ENCODE measurements at places on chromosomes 7 and 10. TPM values are rescaled to one million over a fixed set of nuclear protein-coding genes. Genes with fewer than 3 reads are reported as not detected.

The ZNF804B gene
- total RNA-seq, result 0.17 TPM

The FEZF1 gene
- total RNA-seq, result 2.3 TPM

The SMURF1 gene
- total RNA-seq, result 19.0 TPM

The CDHR3 gene
- 0.58 TPM for total RNA-seq

DNA sequence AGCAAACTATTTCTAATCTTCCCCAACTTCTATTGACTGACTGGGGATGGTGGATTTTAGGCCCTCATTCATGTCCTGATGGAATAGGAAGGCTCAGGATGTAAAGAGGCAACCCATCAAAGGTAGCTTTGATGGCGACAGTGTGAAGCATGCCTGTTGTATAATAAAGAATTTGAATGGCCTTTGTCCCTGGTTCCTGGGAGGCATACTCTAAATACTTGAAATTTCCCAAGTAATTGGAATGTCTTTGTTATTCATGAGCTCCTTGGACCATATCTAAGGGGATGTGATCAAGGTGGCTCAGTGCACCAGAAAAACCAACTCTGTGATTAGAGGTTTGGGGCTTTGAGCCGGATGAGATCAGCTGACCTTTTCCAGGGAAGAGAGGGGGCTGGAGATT lies 264.5 kb upstream of the NEBL start:
- no peak for DNase-seq

- DNase-seq, result no peak
Measured at GRCh38 chr10:92492748-92493240, 81.1 kb downstream of the IDE start.

DNA sequence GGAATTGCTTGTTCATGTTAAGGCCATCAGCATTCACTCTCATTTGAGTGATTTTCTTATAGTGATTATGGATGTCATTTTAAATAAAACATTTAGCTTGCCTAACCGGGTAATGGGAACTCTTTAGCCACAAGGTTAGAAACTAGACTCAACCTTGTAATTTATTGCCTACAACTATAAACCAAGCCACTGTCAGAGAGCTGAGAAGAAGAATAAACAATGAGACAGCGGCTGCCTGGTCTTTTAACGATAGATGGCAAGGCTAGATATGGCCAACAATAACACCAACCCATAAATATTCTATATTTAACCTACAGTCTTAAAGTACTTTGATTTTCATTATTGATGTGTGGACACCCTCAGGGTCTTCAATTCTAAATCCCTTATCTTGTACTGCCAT lies 27.8 kb upstream of the INHBA start:
- no peak for DNase-seq

DNA sequence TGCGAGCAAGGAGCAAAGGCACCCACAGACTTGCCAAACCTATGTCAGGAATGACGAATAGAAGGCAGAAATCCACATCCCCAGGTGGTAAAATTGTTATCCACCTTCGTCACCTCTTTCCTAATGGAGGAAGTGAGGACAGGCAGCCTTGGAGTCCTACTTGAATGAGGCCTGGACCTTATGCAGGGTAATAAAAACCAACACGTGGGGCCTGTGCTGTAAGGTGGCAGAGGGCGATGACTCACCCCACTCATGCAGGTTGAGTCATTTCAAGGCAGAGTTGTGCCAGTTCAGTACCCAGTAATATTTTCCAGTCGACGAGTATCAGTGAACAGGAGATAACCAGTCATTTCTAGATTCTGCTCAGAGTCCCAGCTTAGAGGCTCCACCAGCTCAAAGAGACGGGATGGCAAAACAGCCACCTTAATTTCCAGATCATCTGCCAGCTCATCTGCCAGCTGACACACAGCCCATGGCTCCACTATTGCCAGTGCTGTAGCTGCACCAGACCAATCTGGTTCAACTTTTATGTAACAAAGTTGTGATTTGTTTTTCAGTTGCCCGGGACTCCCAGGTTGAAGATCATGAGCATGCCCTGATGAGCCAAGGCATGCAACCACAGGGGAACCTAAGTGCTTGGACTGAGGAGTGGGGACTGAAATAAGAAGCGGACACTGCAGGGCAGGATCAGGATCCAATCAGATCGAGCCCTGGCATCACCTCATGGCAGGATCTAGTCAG lies 176.2 kb upstream of the ITGB1 start:
- peak; percentile 92 for DNase-seq

DNA sequence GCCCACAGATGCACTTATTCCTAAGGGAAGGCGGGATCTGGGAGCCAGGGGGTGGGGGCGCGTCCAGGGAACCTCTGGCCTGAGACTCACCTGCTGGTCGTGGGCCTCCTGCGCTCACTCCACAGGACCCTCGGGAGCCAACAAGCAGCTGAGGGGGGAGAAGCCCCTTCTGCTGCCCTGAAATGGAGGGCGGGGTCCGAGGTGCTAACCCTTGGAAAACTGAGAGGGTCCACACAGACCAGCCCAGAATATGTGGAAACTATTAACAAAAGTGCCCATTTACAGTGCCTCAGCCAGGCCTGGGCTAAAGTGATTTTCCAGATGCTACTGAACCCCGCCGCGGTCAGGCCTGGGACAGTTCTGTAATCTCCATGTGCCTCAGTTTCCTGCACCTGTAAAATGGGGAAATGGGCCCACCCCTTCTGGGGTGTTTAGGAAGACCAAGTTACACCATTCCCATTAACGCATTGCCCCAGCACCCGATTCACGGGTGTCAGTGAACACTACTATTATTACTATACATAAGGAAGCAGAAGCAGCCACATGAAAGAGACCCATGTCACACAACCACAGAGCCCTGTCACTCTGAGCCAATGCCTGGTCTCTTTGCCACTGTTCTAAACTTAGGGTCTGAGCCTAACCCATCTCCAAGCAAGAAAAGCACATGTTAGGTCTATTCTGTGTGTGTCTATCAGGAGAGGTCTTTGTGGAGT lies 630 bp upstream of the VSTM4 start:
- DNase-seq, result no peak

DNA sequence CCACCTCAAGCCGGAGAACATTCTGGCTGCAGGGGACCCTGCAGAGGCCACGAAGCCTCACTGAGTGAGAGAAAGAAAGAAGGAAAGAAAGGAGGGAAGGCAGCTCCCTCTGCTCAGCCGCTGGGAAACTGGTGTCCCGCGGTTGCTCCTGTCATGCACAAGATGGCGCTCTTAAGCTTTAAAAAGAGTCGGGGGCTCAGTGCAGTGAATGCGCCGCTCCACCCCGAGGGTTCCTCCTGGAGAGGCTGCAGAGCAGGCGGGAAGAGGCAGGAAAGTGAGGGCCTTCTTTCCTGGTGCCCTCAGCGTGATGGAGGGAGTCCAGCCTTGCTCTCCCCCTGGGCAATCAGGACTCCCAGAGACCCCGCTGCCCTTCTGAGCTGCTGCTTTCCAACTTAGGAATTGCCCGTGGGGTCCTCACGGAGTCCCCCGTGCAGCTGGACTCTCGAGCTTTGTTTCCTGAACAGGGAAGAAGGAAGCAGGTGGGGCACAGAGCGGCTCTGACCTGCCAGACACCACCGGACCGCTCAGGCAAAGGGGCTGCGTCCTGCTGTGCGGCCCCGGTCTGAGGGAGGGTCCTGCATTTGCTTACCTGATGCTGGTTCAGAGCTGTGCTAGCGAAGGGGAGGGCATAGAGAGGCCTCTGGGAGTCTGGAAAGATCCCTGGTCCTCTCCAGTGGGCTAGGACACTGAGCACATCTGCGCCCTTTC lies 141.9 kb upstream of the MKI67 start:
- DNase-seq, result peak; percentile 60

DNA sequence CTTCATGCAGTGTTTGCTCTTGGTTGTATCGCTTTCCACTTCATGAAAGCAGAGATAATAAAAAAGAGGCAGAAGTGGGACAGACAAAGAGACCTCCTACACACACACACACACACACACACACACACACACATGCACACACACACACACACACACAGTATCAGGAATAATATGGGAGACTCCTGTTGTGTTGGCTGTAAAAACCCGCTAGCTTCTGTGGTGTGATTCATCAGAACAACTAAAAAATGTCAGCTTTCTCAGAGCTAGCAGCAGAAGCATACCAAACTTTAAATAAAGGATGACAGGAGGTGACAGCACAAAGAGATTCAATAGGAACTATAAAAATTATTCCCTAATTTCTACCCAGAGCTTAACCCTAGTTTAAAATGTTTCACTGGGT lies 148.2 kb upstream of the LRRTM3 start:
- DNase-seq, result no peak

- no peak for DNase-seq
Measured at GRCh38 chr10:129727495-129727894, 236.6 kb downstream of the EBF3 start.

DNA sequence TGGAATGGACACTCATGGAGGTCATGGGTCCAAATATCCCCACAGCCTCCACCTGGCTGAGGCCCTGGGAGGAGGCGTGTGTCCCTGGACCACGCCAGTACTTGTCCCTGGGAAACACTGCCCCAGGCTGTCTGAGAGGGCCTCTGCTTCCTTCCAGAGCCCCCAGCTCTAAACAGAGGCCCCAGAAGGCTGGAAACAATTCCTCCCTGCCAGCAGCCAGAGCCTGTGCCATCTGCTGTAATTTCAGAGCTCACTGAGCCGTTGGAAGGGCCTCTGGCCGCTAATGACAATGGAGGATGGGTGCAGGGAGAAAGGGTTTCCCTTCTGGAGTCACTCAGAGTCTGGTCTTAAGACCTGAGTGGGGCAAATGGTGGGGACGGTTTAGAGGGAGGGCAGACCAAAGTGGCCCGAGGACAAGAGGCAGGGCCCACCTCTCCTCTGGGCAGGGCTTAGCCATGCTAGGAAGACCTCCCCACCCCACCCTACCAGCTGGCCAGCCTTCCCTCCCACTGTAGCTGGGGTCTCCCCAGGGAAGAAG lies 7.1 kb downstream of the CHAT start:
- DNase-seq, result no peak

DNA sequence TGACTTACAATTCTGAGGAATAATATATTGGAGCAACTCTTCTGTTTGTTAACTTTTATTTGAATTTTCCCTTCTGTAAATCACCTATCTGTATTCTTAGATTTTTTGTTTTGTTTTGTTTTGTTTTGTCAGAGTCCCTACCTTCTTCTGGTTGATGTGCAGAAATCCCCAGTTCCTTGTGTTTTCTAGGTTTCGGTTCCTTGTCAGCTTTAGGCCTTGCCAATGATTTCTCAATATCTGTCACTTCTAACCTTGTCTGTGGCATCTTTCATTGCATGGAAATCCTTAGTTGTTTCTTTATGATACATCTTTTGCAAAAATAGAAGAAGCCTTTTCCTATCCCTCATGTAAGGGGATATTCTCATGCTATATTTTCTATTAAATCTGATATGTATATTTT lies 21.7 kb upstream of the ST8SIA6 start:
- DNase-seq, result no peak

Measured in H4 (cell line).